ENCODE measurements at places on chromosomes 11 and 22.

- no peaks in the 10 kb centered on the region for H3K4me1 ChIP-seq
- no peaks in the 10 kb centered on the region for H3K36me3 ChIP-seq
- no peaks in the 10 kb centered on the region for H3K27me3 ChIP-seq
- no peak overlapping the region for H3K27ac ChIP-seq
- DNase-seq: peak; percentile 37
Measured at GRCh38 chr11:1119604-1120146, 38.1 kb upstream of the MUC5AC start.

GRCh38 chr11:131924457-131925201, 554.2 kb downstream of the NTM start:
- no peak overlapping the region for H3K4me3 ChIP-seq
- H3K27ac ChIP-seq: no peak overlapping the region
- H3K27me3 ChIP-seq: no peaks in the 10 kb centered on the region
- H3K36me3 ChIP-seq: no peaks in the 10 kb centered on the region
- no peak for DNase-seq
- H3K4me1 ChIP-seq: no peaks in the 10 kb centered on the region

DNA sequence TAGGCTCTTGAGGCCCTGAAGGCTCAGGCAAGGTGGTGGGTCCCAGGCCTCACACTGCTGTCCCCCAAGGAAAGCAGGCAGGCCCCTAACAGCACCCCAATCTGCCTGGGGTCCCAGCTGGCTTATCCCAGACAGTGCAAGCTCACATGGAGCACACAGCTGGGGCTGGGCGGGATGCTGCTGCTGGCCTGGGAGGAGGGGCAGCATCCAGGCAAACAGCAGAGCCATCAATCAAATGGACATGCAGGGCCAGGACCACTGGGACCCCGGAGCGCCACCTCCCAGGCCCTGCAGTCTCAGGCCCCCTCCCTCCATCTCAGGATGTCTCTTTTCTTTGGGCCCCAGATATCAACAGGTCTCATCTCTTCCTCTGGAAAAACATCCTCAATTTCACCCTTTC, 140.3 kb downstream of the BRD1 start:
- no peak overlapping the region for H3K4me3 ChIP-seq
- H3K4me1 ChIP-seq: no peaks in the 10 kb centered on the region
- H3K27me3 ChIP-seq: no peaks in the 10 kb centered on the region
- no peak overlapping the region for H3K27ac ChIP-seq
- H3K36me3 ChIP-seq: no peaks in the 10 kb centered on the region

DNA sequence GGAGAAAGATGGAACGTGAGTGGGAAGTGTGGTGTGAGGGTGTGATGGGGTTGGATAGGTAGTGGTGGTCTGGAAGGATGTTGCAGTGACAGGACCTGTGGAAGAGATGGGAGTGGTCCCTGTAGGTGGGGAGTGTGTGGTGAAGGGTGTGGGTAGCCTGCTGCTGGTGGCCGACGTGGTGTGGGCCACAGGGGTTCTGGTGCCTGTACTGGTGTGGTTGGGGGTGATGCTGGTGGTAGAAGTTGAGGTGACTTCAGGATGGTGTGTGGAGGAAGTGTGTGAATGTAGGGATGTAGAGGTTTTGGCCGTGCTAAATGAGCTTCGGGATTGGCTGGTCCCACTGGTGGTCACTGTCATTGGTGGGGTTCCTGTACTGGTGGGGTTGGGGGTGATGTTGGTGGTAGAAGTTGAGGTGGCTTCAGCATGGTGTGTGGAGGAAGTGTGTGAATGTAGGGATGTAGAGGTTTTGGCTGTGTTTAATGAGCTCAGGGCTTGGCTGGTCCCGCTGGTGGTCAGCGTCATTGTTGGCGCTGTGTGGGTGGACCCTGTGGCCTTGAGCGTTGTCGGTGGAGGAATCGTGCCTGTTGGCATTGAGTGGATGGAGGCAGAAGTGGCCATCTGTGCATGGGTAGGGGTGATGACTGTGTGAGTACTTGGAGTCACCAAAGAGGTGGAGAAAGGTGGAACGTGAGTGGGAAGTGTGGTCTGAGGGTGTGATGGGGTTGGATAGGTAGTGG, 19.1 kb downstream of the MUC6 start:
- H3K4me1 ChIP-seq: no peaks in the 10 kb centered on the region
- H3K4me3 ChIP-seq: no peak overlapping the region
- no peaks in the 10 kb centered on the region for H3K27me3 ChIP-seq
- H3K36me3 ChIP-seq: no peaks in the 10 kb centered on the region

GRCh38 chr11:95659088-95659487, 130.5 kb downstream of the FAM76B start:
- no peak for DNase-seq
- no peak overlapping the region for H3K4me3 ChIP-seq
- no peak overlapping the region for H3K27ac ChIP-seq

DNA sequence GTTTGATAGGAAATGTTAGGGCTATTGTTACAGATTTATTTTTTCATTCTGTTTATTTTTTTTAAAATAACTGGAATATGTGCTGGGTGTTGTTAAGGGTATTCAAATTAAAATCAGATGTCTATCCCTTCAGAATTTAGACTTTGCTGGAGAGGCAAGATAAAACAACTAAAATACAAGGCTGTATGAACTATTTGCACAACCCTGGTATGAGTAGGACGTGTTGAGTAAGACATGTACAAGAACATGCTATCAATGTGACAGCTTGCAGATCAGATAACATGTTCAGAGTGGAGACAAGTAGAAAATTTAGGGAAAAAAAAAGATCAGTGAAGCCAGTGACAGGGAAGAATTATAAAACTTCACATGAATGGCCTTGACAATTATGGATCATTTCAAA, 853.5 kb downstream of the METTL15 start:
- no peak for DNase-seq
- no peaks in the 10 kb centered on the region for H3K36me3 ChIP-seq
- no peak overlapping the region for H3K27ac ChIP-seq
- H3K4me3 ChIP-seq: no peak overlapping the region
- H3K4me1 ChIP-seq: no peaks in the 10 kb centered on the region
- H3K27me3 ChIP-seq: no peaks in the 10 kb centered on the region

- H3K36me3 ChIP-seq: no peaks in the 10 kb centered on the region
- no peak overlapping the region for H3K4me3 ChIP-seq
- DNase-seq: no peak
- no peaks in the 10 kb centered on the region for H3K4me1 ChIP-seq
- H3K27ac ChIP-seq: no peak overlapping the region
Measured at GRCh38 chr22:45777046-45777851, 105.6 kb downstream of the ATXN10 start.

- peak; percentile 67 for DNase-seq
- H3K4me3 ChIP-seq: no peak overlapping the region
- no peak overlapping the region for H3K27ac ChIP-seq
- H3K4me1 ChIP-seq: no peaks in the 10 kb centered on the region
Measured at GRCh38 chr22:30238661-30239487, 7.7 kb downstream of the LIF start.

- no peak for DNase-seq
- peaks cover 34% of the 10 kb centered on the region for H3K27me3 ChIP-seq
- no peaks in the 10 kb centered on the region for H3K36me3 ChIP-seq
- H3K4me3 ChIP-seq: no peak overlapping the region
Measured at GRCh38 chr11:27717377-27717776, 17.1 kb upstream of the BDNF start.

- no peaks in the 10 kb centered on the region for H3K27me3 ChIP-seq
- H3K36me3 ChIP-seq: no peaks in the 10 kb centered on the region
- no peak for DNase-seq
- no peak overlapping the region for H3K27ac ChIP-seq
- H3K4me1 ChIP-seq: peaks cover under 1% of the 10 kb centered on the region
- H3K4me3 ChIP-seq: no peak overlapping the region
Measured at GRCh38 chr11:66016793-66017177, 5.0 kb downstream of the CST6 start.

- H3K4me3 ChIP-seq: no peak overlapping the region
- H3K27me3 ChIP-seq: no peaks in the 10 kb centered on the region
- no peaks in the 10 kb centered on the region for H3K36me3 ChIP-seq
- no peak overlapping the region for H3K27ac ChIP-seq
- H3K4me1 ChIP-seq: no peaks in the 10 kb centered on the region
Measured at GRCh38 chr11:92495107-92495793, 270.6 kb downstream of the FAT3 start.

Data from Peyer's patch (tissue), 4 donors.